ENCODE measurements at places on chromosomes 13 and 19.

- no peak for DNase-seq
These were observed 293.6 kb downstream of the OXGR1 start for GRCh38 chr13:96700657-96701056.

DNA sequence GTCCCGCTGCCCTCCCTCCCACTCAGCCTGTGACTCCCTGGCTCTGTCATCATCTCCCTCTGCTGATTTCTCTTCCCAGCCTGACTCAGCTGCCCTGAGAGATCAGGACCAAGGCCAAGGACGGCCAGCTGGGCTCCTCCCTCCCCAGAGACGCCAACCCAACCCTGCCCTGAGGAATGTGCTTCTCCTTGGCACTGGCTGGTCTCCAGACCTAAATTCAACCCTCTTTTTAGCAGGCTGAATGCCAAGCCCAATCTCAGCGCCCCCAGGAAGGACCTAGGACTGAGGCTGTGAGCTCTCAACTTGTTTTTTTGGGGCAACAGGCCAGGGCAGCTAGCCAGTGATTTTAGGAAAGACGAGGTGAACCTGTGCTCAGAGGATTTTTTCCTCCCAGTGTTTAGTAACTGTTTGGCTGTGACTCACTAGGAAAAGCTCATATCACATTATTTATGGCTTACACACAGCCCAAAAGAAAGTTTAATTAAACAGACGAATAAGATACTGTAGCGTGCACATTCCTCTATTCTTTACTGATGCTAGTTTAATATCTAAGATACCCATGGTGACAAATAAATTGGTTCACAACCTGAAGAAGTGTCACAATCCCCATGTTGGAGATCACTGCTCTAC, 7.4 kb upstream of the IGFL1 start:
- DNase-seq: no peak

DNA sequence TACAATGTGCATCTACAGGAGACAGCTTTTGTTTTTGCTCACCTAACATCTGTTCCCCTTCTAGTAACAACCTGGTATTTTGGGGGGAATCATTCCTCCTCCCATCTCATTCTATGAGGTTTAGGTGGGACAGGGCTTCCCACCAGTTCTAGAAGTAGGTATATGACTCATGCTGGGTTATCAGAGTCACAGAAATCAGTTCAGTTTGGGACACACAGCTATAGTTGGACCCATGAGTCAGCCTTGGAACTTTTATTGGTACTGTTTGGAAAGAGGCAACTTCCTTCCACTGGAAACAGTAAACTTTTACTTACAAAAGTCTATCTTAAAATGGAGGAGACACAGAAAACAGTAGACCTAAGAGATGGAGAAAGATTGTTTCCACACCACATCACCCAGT, 185.5 kb downstream of the DNAJC3 start:
- no peak for DNase-seq

GRCh38 chr19:55255618-55256423, 3.0 kb downstream of the PPP6R1 start:
- DNase-seq: no peak

DNA sequence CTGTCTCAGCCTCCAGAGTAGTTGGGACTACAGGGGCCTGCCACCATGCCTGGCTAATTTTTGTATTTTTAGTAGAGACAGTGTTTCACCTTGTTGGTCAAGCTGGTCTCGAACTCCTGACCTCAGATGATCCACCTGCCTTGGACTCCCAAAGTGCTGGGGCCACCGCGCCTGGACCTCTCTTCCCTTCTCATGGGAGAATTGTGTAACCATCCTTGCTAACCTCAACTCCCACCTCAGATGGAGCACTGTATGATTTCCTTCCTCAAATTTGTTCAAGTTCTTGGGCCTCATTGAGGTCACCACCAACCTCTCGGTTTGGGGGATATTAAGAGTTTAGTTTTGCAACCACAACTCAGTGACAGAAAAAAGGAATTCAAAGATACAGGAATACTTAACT, 10.7 kb downstream of the LILRA5 start:
- no peak for DNase-seq

- DNase-seq: no peak
These were observed 68.3 kb upstream of the NPAS1 start for GRCh38 chr19:46951171-46951986.

DNA sequence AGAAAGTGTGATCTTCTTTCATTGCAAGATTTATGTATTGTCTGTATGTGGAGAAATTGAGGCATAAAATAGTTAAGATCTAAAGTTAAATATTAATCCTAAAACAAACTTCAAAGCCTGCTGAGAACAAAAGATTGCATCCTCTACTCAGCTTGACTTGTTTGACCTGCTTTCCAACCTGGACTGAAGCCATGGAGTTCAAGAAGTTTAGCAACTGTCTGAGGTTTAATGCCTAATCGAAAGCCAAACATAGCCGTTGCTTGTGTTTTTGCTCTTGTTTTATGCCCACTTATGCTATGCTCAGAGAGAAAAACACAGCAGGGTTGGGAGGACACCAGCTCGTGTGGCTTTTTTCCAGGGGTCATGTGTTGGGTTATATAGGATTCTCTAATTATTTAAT, 135.6 kb downstream of the NUFIP1 start:
- no peak for DNase-seq

DNA sequence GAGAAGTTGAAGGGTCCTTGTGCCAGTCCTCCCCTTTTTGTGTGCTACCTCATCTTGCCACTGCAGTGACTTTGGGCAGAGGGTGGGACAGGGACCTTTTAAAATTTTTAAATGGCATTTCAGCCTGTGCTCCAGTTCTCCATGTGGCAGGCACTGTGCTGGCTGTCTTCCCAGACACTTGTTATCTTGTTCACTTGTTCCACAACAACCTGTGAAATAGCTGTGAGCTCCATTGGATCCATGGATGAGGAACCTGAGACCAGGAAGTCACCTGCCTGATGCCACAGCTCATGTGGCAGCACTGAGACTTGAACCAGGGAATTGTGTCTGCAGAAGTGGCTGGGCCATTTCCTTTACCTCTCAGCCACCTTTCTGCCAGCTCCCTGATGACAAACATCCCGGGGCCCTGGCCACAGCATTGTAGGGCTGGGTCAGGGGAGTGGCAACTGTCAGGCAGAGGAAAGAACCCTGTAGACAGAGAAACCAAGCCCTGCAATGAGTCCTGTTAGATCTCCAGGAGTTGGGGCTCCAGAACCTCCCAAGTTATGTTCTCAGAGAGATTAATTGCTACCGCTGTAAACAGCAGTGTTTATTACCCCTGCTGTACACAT, 6.4 kb downstream of the EGLN2 start:
- DNase-seq: no peak

GRCh38 chr19:29387586-29387985, 138.2 kb upstream of the VSTM2B start:
- DNase-seq: no peak

DNA sequence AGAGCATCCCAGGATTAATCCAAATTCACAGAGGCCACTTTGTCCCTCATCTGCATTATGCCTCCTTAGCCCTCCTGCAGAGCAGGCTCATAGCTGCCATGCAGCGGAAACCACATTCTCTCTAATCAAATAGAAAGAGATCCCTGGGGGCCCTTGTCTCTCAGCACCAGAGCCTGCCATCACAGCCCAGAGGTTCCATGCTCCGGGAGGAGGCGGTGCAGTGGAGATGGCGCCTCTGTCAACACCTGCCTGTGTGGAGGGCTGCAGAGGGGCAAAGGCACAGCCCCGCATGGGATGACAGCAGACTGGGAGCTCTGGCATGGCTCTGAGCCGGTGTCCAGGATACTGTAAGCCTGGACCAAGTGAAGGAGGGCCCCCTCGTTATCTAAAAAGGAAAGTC, 111.3 kb downstream of the SLC7A1 start:
- DNase-seq: no peak

GRCh38 chr13:42011601-42012350, 36.7 kb upstream of the DGKH start:
- no peak for DNase-seq

- no peak for DNase-seq
These were observed 45.4 kb upstream of the MIR17HG start for GRCh38 chr13:91302111-91302510.

DNA sequence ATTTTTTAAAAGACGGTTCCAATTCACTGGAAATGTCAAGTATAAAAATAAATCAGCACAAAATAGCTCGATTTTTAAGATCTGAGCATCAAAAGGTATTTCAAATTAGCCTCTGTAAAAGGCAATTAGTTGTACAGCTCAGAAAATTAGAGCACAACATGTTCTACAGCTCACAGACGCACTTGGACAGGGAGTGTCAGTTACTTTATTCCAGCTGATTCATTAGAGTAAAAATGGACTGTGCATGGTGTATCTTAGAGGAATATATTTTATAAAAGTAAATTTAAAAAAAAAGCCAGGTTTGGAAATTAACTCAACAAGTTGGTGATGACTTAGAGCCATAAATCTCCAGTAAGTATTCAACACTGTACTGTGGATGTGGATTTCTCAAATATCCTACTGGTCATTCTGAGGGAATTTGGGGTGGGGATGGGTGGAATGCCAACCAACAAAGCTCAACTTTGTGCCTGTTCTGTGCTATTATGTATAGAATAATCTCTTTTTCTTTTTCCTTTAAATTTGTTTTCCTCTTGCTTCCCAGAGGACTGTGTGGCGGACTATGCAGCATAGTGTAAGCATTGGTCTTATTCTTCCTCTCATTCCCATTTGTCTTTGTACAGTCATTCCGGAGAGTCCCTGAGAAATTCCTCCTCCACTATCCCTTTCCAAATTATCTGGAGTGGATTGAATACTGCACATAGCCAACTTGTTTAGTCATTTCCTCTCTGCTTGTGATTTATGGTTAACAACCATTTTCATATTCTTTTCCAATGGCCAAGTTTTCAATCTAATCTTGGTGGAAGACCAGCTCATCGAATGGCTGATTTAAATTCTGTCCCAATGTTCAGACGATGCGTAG, 169.3 kb downstream of the DCT start:
- peak; percentile 62 for DNase-seq

GRCh38 chr19:47057328-47057727, 8.9 kb upstream of the TMEM160 start:
- no peak for DNase-seq

DNA sequence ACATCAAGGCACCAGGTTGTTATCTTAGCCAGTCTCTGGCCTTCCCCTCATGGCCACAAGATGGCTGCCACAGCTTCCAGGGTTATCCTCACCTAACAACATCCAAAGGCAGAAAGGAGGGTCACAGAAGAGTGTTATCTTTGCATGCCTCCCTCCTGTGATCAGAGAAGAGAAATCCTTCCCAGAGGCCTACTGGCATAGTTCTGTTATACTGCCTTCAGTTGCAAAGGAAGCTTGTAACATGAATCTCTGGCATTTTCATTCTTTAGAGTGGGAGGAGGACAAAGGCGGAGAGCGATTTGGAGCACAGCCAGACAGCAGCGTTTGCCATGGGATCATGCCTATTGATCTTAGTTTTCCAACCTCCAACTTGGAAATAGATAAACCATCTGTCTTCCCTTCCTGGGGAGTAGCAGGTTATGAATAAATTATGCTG, 135.7 kb downstream of the DNAJC15 start:
- no peak for DNase-seq

DNA sequence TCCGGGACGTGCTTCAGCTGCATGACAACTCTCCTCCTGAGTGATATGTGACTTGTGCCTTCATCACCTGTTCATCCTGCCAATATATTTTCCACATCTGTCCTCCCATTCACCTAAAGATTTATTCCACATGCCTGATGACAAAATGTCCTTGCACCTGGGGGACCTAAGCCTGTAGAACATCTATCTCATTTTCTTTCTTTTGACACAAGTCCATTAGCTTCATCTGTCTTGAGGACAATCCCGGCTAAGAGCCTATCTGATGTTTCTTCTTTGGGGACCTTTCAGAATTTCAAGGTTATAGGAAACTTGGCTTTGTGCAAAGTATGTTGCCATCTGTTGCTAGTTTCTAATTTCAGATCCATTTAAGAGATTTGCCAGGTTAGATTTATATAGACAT, 41.1 kb downstream of the ITGBL1 start:
- no peak for DNase-seq
